ENCODE measurements at places on chromosomes 12 and 14.
A peak's percentile ranks its signal among the peaks of the same experiment; 100 is the strongest.

DNA sequence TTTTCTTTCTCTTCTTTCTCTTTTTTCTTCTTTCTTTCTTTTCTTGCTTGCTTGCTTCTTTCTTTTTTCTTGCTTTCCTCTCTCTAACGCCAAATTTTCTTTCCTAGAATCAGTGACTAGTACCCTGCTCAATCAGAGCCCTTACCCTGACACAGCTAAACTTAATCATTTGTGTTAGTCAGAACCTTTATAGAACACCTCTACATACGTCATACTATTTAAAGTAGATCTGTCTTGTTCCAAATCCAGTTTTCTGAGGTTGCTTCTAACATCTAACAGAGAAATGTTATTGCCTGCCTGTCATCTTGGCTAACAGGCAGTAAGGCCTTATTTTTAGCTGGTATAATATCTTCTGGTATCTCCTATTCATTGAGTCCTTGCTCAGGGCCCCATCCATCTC, 65.5 kb upstream of the MYF6 start:
- DNase-seq, result no peak

DNA sequence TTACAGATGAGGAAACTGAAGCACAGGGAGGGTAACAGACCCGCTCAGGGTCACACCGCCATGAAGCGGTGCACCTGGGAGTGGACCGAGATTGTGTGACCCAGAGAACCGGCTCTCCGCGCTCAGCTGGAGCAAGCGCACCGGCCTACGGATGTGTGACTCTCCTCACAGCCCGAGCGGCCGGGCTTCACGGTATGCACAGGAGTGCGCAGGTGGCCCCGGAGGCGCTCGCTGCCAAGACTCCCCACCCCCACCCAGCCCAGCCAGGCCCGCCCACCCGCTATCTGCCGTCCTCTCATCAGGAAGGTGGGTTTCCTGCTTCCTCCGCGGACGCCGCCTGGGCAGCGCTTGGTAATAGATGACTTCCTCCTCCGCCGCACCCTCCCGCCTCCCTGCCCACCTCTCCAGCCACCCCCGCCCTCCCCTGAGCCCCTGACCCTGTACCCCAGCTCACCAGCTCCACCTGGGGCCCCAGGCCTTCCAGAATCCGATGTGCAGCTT, 110.7 kb downstream of the NCOR2 start:
- peak; percentile 56 for DNase-seq

DNA sequence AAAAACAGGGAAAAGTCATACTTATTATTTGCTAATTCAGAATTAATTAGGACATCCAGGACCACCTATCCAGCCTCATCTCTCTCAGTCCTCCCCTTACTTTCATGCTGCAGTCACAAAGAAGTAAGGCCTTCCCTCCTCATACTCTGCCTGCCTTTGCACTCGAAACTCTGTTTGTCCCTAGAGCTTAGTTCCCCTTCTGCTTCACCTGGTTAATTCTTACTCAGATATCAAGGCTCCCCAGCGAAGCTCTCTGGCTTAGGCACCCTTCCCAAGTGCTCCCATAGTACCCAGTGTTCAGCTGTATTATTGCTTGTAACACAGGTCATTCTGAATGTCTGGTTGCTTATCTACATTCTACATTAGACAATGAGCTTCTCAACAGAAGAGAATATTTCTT, 81.3 kb downstream of the ERGIC2 start:
- no peak for DNase-seq

DNA sequence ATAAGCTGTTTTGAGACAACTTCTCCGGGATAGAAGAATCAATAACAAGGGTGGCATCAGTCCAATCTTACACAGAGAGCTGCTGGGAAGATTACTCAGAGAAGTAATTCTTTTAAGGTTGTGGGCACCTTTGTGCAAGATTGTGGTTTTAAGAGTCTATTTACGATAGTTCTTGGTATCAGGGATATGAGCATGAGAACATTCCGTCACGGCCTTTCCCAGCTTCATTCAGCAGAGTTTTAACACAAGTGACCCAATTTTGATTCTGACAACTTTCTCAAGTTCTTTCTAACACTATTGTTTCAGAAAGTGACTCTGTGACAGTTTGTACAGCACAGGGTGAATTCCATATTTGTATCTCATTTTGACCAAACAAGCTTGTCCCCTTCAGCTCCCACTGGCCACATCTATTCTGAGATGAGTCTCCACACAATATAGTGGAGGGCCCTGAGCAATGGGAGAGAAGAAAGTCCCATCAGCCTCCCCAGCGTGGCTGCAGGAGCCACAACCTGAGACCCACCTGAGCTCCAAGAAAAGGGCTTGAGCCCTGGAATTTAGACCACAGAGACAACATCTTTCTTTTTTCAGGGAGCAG, 869.2 kb downstream of the TMEM121 start:
- no peak for DNase-seq

DNA sequence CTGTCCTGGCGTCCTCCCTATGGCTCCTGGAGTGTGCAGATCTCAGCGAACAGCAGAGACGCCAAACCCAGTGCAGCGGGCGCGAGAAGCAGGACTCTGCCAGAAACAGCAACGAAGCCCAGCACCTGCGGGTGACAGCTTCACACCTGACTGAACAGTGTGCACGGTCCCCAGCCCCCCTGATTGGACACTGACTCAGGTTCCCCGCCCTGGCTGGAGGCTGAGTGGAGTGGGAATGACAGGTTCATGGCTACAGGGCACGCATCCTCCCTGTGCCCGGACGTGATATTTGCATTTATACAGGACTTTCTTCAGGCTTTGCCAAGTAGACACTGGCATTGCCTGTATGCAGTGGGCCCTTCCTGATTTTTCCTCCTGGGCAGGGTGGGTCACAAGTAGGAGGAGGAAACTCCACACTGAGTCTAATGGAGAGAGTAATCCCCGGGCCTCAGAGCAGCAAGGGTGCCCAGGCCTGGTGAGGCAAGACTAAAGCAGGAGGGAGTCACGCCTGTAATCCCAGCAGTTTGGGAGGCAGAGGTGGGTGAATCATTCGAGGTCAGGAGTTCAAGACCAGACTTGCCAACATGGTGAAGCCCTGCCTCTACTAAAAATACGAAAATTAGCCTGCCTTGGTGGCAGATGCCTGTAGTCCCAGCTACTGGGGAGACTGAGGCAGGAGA, 71.6 kb downstream of the ASCL4 start:
- no peak for DNase-seq

GRCh38 chr14:91383439-91383838, 34.2 kb downstream of the CCDC88C start:
- no peak for DNase-seq

- DNase-seq, result no peak
Observed at GRCh38 chr14:61470961-61471293, 149.5 kb downstream of the PRKCH start.

DNA sequence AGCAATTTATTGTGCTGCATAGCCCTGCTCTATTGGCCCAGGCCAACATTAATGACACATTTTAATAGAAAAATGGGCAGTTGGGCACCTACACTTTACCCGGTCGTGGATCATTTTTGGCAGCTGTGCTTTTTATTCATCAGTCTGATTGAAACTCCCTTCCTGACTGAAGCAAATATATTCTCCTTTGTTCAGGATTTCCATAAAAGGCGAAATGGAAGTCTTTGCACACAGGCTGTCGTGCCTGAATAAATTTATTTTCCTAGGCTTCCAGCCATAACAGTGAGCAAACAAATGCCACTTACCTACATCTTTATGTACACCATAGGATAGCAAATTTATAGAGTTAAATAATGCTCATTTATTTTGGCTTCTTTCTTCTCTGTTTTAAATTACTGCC, 480.7 kb upstream of the DCN start:
- no peak for DNase-seq

GRCh38 chr12:2288471-2288870, 235.7 kb downstream of the CACNA1C start:
- DNase-seq, result no peak

- no peak for DNase-seq
Observed at GRCh38 chr12:120242275-120242799, 23.2 kb downstream of the PXN start.

GRCh38 chr12:26658991-26659390, 174.0 kb downstream of the ITPR2 start:
- DNase-seq, result no peak

All from stimulated activated CD8-positive, alpha-beta memory T cell treated with anti-CD3 and anti-CD28 coated beads, Interleukin-7, amount 100 ng/mL, for 4 hours (primary cell).